Panc1 (cell line): ENCODE measurements at places on chromosomes 1 and 21. TPM values are rescaled to one million over a fixed set of nuclear protein-coding genes. Genes with fewer than 3 reads are reported as not detected.

GRCh38 chr1:28066393-28067154 lies 21.8 kb downstream of the EYA3 start:
- DNase-seq = no peak

GRCh38 chr1:100249155-100249536 lies 488 bp downstream of the DBT start:
- DNase-seq = no peak

GRCh38 chr21:45289655-45290515 lies 2.2 kb upstream of the POFUT2 start:
- no peak for DNase-seq

DNA sequence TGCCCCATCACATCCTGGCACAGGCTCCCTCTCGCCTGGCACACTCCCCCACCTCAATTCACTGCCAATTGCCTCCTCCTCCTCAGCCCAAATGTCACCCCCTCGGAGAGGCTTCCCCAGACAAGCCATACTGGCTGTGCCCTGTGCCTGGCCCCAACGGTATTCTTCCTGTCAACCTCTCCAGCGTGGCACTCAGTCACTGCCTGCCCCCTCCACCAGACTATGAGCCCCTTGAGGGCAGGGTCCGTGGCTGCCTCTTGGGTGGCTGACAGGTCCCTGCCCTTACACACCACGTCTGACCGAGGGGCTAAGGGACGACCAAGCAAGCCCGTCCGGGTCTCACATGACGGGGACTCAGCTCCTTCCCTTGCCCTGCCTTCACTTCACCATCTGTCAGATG lies 74.9 kb downstream of the MRPL37 start:
- DNase-seq = no peak

GRCh38 chr1:154843636-154844296 lies 26.3 kb downstream of the KCNN3 start:
- DNase-seq = no peak

- DNase-seq = no peak
Observed at GRCh38 chr1:164659621-164660411, 100.8 kb downstream of the PBX1 start.

DNA sequence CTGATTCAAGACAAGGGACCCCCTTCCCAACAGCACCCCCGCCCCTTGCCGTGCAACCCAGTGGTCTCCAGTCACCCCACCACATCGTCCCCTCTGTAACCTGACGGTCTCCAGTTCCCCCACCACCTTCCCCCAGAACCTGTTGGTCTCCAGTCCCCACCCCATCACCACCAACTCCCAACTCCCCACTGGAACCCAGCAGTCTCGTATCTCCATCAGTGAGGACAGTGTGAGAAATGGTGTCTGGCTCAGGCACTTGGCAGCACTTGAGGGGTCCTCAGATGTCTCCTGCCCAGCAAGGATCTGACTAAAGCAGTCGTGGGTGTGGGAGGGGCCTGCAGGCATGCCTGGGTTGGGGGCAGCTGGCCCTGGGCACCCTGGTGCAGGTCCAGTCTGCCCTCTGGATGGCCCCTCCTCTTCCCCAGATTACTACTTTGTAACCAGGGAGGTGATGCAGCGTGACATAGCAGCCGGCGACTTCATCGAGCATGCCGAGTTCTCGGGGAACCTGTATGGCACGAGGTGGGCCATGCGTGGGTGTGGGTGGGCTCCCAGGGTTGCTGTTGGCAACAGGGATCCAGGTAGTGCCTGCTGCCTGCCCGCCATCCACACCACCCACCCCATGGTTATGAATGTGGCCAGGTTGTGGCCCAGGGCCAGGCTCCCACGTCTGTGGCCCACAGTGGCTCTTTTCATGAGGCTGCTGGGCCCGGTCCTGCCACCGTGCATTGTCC lies 3.1 kb upstream of the GJC2 start:
- no peak for DNase-seq

DNA sequence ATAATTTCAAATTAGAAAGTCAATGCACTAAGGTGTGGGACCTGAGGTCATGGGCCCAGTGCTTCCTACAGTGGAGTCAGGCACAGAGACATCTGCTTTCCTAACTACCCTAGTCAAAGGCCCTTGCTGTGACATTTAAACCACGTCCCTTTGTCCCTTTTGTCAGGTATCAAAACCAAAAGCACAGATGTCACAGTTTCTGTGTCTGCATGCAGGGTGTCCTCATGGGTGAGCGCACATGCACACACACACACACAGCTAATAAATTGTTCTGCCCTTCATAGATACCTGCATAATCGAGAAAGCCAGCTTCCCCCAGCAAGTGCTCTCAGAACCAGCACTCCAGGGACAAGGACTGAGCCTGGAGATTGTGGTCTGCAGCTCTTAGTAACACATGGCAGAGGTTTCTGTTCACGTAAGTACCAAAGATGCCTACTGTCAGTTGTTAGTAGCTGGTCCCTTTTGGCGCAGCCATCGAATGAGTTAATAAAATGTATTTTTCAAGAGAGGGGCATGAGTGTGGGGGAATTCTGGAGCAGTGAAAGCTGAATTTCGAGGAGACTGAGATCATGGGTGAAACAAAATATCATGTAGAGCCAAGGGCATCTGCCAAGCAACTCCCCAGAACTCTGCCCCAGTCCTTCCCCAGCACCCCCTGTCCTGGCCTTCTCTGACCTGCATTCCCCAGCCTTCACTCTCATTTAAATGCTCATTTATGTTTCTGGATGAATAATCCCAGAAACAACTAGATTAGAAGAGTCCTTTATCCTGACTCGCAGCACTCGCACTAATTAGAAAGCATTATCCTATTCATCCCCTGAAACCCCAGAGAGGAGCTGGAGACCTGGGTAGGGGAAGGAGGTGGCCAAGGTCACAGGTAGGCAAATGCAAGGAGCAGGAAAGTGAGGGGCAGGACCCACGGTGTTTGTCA lies 25.5 kb downstream of the TNR start:
- no peak for DNase-seq

GRCh38 chr1:91877574-91878208 lies 8.3 kb downstream of the TGFBR3 start:
- no peak for DNase-seq

GRCh38 chr1:53557830-53558738 lies 98.9 kb downstream of the DMRTB1 start:
- no peak for DNase-seq

GRCh38 chr1:150613061-150613920 lies 16.1 kb downstream of the ENSA start:
- peak; percentile 88 for DNase-seq

DNA sequence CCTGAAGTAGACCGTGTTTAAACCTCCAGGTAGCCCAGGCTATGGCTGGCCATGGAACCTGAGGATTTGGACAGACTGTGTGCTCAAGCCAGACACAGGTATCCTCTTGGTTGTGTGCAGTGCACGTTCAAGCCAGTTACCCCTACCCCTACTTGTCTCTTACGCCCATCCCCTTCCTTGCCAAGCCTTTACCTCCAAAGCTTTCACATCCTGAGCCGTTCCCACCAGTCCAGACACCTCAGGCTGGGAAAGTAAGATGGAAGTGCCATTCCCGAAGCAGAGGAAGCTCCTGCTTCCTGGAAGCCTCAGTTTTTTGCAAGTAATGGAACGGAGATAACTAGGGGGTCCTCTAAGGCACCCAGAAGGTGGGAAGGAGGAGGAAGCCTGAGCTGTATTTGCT lies 41.5 kb upstream of the HMGB4 start:
- no peak for DNase-seq

DNA sequence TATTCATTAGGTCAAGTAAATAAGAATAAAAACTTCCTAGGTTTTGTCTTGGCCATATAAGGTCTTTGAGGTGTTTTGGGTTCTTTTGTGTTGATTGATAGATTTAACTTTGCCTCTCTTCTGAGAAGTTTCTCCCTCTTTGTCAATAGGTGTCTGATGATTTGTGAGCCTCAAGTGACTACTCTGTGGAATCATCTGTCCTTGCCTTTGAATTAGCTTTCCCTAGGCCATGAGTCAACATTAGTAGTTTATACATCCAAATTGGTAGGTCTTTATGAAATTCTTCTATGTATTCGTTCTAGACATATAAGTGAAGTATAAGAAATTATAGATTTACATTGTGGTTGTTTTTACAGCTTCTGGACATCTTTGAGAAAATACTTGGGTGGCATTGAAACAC lies 864.4 kb downstream of the USP25 start:
- DNase-seq = no peak

- DNase-seq = no peak
Observed at GRCh38 chr1:203299169-203299568, 6.2 kb upstream of the BTG2 start.

DNA sequence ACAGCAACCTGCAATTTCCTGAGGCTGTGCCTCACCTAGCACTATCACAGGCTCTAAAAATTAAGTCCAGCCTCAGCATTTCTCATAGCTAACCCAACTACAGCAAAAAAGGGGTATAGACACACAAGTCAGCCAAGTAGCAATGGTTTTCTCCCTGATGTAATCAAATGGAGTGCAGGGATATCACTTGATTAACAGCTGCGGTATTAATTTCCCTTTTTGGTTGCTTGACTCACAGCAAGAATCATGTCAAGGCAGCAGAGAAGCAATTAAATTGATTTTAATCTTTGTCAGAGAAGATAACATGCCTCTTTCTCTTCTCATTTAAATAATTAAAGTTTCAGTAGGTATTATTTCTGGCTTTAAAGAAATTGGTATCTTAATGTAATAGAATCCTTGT lies 278.9 kb downstream of the RWDD3 start:
- no peak for DNase-seq

GRCh38 chr1:214120951-214121350 lies 133.2 kb downstream of the PROX1 start:
- DNase-seq = no peak

GRCh38 chr21:25283720-25284119 lies 323.6 kb downstream of the MRPL39 start:
- DNase-seq = no peak

DNA sequence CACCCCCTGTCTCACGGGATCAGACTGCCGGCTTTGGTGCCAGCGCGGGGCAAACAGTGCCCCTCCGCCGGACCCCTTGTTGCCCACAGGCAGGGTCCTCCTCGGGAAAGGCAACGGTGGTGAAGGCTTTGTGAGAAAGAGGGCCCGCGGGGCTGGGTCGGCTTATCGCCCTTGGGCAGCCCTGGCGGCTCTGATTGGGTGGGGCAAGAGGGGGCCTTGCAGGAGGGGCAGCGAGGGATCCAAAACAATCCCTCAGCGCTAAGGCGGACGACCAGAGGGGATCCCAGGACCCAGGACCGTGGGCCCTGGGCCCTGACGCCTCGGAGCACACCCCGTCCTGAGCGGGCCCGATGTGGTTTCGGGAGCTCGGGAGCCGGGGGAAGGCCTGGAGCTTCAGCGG lies 3.9 kb upstream of the ZNF678 start:
- DNase-seq = no peak

- no peak for DNase-seq
Observed at GRCh38 chr1:113129529-113130185, 56.7 kb downstream of the LRIG2 start.

DNA sequence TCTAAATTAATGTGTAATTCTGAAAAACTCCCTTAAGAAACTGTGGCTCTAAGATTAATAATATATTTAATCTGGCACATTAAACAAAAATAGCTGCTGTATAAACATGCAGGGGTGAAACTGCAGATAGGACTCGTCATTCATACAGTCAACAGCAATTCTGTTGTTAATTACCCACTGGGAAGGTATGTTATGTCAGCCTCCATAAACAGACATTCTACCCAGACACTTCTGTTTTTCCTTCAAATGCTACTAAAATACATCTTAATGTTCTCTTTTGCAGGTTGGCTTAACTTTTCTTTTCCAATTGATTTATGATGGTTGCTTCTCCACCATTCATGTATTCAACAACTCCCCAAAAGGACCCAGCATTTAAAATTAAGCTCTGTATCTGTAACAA lies 165.6 kb downstream of the SIPA1L2 start:
- no peak for DNase-seq

The HTR1D gene
- 3.5 TPM for total RNA-seq

The CITED4 gene
- total RNA-seq = 145 TPM

The RIPPLY3 gene
- 1.2 TPM for total RNA-seq

The ECM1 gene
- 2.2 TPM for total RNA-seq

The LAPTM5 gene
- total RNA-seq = 1.9 TPM

The C1orf141 gene
- not detected for total RNA-seq

The DAB1 gene
- 0.05 TPM for total RNA-seq

The SPRR2E gene
- not detected for total RNA-seq

The SPATA45 gene
- not detected for total RNA-seq

The SEC16B gene
- 0.39 TPM for total RNA-seq

The PPFIA4 gene
- total RNA-seq = 1.9 TPM

The CSF3R gene
- 0.31 TPM for total RNA-seq
